ENCODE measurements at places on chromosomes 12 and 14.

GRCh38 chr12:59403259-59403932 is 192.4 kb upstream of the SLC16A7 start:
- peak; percentile 28 for DNase-seq

GRCh38 chr14:60968099-60968498 is 12.8 kb downstream of the TRMT5 start:
- DNase-seq = no peak

- no peak for DNase-seq
Measured at GRCh38 chr12:108773798-108774788, 42.8 kb upstream of the CORO1C start.

DNA sequence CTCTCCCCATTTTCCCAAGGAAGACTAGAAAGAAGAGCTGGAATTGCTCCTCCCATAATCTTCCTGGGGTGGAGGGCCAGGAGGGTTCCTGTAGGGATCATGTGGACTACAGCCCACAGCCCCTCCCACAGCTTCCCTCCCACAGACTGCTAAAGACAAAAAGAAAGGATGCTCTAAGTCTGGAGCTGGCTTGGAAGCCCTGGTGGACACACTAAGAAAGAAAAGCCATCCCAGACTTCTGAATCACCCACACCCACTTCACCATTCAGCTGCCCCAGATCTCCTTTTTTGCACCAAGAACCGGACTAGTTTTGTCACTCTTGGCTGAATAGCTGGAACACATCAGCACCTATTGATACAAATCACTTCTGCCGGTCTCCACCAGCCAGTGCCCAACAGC is 56.8 kb upstream of the PLXNC1 start:
- no peak for DNase-seq

GRCh38 chr12:109199324-109199723 is 82.9 kb downstream of the ACACB start:
- no peak for DNase-seq

GRCh38 chr14:105196265-105196960 is 15.3 kb upstream of the NUDT14 start:
- DNase-seq = no peak

DNA sequence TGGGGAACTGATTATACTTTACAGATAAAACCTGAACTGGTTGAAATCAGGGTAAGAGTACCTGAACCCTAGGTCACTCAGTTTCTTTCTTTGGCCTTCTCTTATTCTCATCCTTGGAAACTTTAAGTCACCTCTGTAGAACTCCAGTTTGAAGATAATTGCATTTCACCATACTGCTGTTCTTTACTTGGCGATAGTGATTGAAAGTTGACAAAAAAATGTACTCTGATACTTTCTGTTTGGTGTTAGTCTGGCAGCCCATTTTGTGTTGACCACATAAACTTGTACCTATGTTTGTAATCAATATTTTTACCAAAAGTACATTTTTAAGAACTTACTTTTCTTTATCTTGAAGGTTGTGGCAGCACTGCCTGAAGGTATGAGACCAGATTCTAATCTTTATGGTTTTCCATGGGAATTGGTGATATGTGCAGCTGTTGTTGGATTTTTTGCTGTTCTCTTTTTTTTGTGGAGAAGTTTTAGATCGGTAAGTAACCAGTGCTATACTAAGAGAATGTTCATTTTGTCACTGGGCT is 42.9 kb downstream of the MIA2 start:
- DNase-seq = no peak

DNA sequence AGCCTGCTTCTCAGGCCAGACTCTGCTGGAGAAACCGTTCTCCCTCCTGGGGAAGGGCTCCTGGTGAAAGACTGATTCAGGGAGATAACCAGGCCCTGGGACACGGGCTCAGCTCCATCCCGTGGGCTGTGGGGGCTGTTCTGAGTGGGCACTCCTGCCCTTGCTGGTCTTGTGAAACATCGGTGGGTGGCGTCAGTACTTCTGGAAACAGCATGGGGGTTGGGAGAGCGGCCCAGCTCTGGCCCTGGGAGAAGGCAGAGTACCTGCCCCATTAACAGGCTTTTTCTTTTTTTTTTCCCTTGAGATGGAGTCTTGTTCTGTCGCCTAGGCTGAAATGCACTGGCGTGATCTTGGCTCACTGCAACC is 786 bp downstream of the SLC25A47 start:
- DNase-seq = no peak

DNA sequence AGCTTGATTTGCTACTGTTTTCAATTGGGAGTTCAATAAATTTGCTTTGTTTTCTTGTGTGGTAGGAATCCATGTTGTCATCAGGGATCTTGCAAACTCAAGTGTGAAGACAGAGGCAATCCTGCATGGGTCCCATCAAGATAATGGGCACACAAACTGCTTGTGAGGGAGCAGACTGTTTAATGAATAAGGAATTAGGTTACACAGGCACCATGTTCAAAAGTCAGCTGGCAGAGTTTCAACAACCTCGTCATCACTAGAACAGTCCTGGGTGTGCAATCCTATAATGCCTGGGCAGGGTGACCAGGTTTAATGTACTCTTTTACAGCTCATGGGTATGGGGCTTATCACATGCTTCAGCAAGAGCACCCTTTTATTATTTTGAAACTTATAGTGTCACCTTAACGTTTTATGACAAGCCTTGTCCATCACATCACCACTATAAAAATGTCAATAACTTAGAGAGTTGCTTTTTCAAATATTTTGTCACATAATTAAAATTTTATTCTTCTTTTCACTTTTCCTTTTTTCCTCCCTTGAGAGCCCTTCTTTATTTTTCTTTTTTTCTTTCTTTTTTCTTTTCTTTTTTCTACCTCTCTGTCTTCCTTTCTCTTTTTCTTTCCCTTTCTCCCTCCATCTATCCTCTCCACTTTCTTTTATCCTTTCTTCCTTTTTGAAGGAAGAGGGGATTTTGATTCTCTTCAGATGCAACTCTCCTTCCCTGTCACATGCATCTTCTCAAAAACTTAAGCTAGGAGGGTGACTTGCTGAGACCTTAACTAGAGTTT is 252.2 kb upstream of the ATP2B1 start:
- no peak for DNase-seq

DNA sequence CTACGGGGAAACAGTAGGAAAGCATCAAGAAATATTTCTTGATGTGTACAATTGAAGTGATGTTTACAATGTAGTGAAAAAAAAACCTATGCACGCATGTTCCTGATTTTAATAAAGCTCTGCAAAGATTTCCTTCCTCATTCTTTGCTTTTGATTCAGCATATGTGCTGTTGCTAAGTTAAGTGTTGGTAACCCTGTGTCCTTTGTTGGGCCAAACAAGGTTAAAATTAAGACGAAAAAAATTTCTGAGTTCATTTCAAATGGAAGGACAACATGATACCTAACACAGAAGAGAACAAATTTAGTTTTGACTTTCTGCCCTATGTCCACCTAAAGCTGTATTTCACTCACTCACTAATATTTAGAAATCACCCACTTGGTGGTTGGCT is 62.8 kb downstream of the PPP2R5C start:
- no peak for DNase-seq

- no peak for DNase-seq
Measured at GRCh38 chr14:56125772-56126636, 7.8 kb downstream of the PELI2 start.

GRCh38 chr12:121443193-121443870 is 43.4 kb downstream of the RNF34 start:
- peak; percentile 92 for DNase-seq

- no peak for DNase-seq
Measured at GRCh38 chr12:15020156-15020555, 47.3 kb downstream of the PDE6H start.

- DNase-seq = no peak
Measured at GRCh38 chr12:34311337-34311736, 289.0 kb downstream of the ALG10 start.

- DNase-seq = no peak
Measured at GRCh38 chr14:92619671-92620456, 106.3 kb downstream of the RIN3 start.

DNA sequence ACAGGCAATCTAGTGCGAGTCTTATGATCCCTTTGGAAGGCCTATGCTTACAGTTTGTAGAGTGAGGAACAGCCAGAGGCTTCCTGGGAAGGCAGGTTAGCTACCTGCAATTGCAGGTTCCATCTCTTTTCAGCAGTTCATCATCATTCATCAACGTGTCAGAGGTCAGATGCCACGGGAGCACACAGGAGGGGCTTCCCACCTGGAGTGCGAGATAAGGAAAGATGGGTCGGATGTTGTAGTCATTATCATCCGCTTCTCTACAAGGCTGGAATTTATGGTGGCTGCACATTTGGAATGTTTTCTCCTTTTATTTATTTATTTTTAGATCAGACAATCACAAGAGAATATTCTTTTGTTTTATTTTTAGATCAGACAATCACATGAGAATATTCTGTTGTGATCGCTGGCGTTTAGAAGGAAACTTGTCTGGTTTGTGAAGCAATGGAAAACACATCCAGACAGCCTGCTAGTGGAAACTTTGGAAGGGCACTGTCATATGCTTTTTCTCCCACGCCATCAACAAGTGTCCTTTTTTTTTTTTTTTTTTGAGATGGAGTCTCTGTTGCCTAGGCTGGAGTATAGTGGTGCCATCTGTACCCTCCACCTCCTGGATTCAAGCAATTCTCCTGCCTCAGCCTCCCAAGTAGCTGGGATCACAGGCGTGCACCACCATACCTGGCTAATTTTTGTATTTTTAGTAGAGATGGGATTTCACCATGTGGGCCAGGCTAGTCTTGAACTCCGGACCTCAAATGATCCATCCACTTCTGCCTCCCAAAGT is 1.9 kb upstream of the BICD1 start:
- no peak for DNase-seq

- peak; percentile 30 for DNase-seq
Measured at GRCh38 chr12:28872654-28873268, 276.3 kb upstream of the FAR2 start.

- no peak for DNase-seq
Measured at GRCh38 chr14:29321646-29322045, 555.1 kb downstream of the FOXG1 start.

GRCh38 chr12:95942101-95942523 is 302 bp downstream of the CCDC38 start:
- no peak for DNase-seq

- no peak for DNase-seq
Measured at GRCh38 chr14:102646615-102647014, 54.2 kb downstream of the RCOR1 start.

GRCh38 chr12:65152012-65152411 is 17.4 kb upstream of the LEMD3 start:
- no peak for DNase-seq

- DNase-seq = peak; percentile 23
Measured at GRCh38 chr12:105705765-105706164, 375.3 kb downstream of the C12orf75 start.

DNA sequence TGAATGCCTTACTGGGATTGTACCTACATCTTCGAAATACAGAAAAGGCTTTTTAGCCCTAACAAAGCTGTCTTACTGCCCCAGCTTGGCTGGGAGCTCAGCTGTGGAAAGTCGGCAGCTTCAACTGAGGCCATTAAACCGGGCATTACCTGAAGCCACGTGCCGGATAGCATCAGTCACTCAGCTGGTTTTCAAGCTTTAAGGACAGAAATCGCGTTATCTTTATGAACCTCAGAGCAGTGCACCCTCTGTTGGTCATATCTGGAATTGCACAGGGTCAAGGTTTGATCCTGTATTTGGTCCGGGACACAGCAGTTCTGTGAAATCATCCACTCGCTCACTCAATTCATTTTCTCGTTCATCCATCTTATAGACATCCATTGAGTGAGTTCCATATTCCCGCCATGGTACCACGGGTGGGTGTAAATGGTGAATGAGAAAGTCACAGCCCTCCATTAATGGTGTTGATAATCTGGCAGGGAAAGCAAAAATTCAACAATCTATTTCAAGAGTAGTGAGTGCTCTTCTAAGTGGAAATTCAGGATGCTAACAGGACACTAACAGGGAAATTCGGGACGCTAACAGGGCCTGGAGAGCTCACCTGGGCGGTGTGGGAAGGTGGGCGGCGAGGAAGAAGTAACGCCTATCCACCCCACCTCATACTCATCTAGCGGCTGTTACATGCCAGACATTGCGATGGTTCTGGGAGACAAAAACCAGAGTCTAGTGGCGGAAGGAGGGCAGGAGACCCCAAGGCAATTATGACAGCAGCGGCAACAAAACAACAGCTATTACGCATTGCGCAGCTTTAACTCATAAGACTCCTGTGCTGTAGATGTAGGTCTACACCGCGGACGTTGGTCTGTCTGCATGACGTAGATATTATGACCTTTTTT is 60.6 kb upstream of the TCL1A start:
- peak; percentile 67 for DNase-seq

GRCh38 chr14:22448035-22448904 is 140.8 kb downstream of the DAD1 start:
- DNase-seq = peak; percentile 45
